ENCODE measurements at places on chromosomes 7 and 10.

DNA sequence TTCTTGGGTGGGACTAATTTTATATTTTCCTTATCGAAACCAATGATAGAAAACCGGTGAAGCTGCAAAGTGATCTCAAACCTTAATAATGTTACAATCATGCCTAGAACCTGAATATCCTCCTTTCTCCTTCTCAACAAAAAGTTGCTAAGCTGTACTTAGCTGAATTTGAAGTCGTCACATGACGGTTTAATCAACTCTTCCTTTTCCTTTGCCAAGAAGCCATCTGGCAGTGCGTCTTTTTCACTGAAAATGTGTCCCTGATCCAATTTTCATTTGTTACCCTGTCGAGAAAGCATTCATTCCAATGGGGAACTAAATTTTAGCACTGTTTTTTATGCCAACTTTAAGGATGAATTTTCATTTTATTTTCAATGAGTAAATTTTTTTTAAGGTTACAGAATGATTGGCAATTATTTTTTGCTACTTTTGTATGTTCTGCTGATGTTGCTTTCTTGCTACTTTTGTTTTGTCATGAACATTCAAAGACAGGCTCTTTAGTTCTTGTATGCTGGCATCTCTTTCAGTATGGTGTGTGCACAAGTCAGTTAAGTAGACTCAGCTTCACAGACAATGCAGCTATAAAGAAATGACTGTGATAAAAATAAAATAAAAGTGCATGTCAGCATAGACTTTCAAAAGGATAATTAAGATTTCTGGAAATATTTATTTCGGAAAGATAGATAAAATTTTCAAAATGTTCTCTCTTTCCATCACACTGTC, 980.0 kb downstream of the DNAJB9 start:
- no peak for DNase-seq

DNA sequence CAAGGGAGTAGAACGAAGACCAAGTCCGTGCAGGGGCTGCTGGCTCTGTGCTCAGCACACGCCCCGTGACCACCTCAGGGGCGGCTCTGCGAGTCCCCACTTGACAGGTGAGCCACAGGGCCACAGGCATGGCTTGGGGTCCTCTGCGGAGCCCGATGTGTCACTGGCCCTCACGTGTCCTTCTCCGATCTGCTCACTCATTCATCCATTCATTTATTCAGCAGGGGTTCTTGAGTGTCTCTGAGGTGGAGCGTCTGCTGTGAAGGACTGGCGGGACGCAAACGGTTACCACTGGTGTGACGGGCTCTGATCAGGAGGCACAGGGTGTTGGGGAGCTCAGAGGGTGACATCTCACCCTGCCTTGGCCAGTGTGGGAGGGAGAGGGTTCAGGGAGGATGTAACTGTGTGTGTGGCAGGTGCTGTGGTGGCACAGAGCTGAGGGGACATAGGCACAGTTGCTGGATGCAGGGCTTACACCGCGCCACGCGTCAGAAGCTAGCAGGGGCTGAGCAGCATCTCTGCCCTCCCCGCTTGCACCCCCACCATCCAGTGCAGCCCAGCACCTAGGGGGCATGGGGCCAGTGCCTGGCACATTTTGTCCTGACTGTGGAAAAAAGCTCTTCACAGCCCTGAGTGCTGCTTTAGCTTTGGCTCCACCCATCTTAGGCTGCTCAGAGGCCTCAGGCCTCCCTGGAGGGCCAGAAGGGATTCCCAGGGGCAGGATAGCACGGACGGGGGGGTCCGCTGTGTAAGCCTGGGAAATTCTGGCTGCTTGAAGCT, 116.8 kb downstream of the LHPP start:
- no peak for DNase-seq

DNA sequence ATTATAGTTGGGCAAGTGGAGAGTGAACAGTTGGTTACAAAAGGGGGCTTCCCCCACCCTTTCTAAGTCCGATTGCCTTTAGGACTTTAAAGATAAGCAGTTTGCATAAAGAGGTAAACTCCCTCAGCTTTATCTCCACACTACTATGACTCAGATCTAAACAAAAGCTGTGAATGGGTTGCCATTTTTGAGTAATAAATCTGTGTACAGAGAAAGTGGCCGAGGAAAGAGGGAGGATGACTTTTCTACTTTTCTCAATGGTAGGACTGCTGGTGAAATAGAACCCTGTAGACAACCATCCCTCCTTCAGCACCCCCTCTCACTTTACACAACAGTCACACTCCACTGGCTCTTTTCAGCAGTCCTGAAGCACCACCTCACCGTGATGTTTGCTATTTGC, 71.2 kb downstream of the DNMBP start:
- DNase-seq: no peak

DNA sequence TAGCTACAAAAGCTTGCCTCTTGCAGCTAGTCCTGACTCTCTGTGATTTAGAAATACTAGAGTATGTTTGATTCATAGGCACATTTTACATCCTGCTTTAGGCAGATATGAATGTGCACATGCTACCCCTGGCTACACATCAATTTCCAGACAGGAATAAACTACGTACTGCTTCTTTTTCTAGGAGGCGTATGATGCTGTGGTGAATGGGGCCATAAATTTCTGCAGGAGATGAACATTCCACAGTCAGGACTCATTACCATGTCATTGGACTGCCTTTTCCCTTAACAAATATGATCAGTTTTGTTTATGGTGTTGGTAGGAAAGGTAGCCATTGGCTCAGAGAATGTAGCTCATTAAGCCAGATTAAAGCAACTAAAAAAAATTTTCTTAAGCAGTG, 50.1 kb upstream of the IFRD1 start:
- no peak for DNase-seq

DNA sequence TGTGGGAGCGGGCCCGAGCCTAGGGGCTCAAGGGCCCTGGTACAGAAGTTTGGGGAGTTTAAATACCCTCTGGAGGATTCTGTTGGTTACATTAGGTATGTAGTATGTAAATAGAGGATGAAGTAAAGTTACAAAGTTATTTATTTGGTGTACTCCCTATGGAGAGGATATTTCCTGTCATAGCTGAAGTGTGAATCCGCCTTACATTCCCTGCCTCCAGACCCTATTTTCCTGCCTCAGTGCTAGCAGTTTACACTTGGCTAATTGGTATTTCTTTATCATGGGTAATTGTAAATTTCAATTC, 60.6 kb upstream of the KLF14 start:
- no peak for DNase-seq

GRCh38 chr10:63866747-63867140, 345.5 kb downstream of the REEP3 start:
- no peak for DNase-seq

- DNase-seq: no peak
Measured at GRCh38 chr10:30722956-30723620, 93.5 kb upstream of the LYZL2 start.

DNA sequence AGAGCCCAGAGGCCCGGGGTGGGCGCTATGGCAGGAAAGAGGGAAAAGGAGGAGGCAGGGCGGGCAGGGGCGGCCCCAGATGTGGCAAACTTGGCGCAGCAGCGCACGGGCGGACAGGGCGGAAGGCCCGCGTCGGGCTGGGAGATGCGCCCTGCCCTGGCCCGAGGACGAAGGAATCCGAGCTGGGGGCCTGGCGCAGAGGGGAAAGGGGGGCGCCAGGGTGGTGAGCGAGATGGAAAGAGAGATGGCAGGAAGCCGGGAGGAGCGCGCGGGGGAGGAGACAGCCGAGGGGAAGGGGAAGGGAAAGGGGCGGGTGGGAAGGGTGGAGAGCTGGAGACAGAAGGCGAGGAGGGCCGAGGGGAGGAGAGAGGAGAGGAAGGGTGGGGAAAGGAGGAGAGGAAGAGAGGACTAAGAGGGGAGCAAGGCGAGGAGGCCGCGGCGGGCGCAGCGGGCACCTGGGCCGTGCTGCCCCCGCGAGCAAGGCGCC, at the start of gene MARVELD1:
Gene MARVELD1 (plus strand): TSS at position 392 of the 487 bp plus-strand sequence. CDS start 147 bp downstream, outside the sequence.
- DNase-seq: no peak

DNA sequence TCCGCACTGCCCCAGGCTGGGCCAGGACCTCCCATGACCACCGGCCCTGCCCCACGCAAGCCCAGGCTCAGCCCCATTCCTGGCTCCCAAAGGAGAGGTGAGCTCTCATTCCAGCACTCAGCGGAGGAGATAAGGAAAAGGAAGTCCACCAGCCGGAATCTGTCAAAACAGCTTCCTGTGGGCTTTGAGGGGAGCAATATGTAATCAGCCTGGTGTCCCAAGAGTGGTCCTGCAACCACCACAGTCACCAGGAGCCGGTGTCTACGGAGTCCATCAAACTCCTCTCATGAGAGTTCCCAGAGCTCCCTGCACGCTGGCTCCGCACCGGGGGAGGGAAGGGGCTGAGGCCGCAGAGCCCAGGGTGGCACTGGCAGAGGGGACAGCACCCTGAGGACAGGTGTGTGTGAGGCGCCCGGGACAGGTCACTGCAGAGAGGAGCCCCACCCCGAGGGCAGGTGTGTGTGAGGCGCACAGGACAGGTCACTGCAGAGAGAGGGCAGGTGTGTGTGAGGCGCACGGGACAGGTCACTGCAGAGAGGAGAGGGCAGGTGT, 57.9 kb downstream of the STK32C start:
- no peak for DNase-seq

DNA sequence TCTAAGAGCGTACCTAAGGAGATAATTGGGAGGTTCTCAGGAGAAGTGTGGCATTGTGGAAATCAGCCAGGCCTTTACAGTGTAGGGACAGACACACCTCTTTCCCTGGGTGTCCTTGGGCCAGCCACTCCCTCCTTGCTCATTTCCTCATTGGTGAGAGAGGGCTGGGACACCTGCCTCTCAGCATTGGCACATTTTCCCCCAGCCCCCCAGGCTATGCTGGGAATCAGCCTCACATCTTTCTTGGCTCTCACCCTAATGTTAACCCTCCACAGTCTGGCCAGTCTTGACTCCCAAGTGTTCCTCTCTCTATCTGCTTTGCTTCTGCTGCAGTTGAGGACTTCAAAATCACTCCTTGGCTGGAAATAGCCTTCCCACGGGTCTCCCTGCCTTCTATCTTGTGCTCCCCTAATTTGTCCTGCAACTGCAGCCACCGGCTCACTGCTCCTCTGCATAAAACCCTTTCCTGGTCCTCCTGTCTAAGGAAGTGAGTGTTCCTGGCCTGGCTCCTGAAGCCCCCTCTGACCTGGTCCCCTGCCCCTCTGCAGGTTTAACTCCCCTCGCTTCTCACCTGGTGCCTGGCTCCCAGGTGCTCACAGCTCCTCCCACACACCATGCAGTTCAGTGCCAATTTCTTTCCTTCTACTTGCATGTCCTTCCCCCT, 15.8 kb downstream of the TBXAS1 start:
- DNase-seq: no peak

DNA sequence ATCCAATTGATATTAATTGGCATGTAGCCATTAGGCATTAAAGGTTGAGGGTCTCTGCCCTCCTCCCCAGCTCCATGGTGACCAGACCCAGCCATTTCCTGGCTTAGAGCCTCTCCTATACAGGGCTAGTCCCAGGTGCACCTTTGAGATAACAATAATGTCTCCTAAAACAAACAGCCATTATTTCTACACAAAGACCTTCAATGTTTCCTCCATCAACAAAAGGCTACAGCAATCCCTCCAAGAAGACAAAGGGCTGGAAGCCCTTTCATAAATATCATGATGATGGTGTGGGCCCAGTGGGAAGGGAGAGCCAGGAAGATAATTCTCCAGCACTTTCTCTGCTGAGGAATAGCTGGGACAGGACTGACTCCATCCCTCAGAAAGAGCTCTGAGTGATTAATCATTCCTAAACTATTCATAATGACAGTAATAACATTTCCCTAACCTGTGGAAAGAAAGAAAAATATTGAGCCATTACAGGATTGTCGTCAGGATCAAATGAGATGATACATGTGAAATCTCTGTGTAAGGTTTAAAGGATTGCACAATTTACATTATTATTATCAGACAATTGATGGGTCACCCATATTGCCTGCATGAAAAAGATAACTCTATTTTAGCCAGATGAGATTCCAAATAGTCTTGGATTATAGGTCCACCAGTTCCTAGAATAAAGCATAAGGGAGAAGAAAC, 10.2 kb downstream of the PKD2L1 start:
- DNase-seq: no peak

DNA sequence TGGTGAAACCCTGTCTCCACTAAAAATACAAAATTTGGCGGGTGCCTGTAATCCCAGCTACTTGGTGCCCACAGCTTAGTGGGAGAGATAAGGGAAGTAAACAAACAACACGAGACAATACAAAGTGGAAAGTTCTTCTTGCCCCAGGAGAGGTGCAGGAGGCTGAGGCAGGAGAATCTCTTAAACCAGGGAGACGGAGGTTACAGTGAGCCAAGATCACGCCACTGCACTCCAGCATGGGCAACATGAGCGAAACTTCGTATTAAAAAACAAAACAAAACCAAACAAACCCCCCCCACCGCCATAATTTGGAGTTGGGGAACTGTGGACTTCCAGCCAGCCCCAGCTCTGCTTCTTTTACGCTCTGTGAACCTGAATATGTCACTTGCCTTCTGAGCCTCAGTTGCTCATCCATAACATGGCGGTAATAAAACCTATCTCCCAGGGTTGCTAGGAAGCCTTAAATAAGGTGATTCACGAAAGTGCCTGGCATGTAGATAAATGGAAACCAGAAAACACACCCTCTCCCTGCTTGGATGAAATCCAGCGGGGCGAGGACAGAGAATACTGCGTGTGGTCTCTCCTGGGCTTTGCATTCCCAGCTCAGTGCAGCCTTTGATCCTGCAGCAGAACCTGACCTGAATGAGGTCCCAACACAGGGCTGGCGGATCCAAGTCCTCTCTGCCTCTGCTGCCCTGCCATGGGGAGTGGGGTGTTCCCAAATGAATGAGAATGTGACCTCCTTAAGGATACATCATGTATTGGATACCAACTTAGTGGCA, 10.2 kb downstream of the MLXIPL start:
- no peak for DNase-seq

DNA sequence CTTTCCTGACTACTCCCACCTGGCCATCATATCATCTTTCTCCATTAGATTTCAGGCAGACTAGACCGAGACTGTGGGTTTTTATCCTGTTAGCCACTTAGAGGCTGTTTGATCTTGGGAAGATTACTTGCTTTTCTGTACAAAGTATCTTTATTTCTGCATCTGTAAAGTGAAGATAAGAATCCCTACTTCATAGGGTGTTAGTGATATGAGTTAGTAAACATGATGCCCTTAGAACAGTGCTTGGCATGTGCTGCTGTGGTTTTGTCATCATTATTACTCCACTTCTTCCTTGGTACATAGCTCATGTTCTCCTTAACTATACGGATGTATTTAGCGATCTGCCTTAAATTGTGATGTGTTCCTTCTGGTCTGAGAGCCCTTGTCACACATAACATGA, 165.2 kb downstream of the AUTS2 start:
- DNase-seq: no peak

- DNase-seq: no peak
Measured at GRCh38 chr7:85103357-85103756, 83.5 kb downstream of the SEMA3D start.

DNA sequence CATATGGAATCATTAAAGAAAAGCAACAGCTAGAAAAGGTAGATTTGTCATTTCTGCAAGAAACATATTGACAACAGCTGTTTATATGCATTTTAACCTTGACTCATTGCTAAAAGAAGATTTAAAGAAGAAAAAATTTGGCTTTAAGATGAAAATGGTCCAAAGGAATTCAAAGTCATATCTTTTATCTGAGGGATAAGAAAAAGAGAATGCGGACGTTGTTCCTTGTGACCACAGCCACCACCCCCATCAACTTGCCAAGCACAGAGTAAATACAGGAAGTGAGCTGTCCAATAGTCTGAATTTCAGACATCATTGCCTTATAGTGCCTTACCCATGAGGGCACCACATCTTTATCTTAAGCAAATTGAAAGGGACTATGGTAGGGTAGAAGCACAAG, 7.3 kb upstream of the CRPPA start:
- DNase-seq: no peak

- no peak for DNase-seq
Measured at GRCh38 chr10:86389441-86390193, 23.0 kb upstream of the GRID1 start.

GRCh38 chr7:149414745-149415390, 46.0 kb downstream of the ZNF777 start:
- no peak for DNase-seq
